Body of pancreas (tissue), 4 donors: ENCODE measurements at places on chromosomes 13 and 19.

DNA sequence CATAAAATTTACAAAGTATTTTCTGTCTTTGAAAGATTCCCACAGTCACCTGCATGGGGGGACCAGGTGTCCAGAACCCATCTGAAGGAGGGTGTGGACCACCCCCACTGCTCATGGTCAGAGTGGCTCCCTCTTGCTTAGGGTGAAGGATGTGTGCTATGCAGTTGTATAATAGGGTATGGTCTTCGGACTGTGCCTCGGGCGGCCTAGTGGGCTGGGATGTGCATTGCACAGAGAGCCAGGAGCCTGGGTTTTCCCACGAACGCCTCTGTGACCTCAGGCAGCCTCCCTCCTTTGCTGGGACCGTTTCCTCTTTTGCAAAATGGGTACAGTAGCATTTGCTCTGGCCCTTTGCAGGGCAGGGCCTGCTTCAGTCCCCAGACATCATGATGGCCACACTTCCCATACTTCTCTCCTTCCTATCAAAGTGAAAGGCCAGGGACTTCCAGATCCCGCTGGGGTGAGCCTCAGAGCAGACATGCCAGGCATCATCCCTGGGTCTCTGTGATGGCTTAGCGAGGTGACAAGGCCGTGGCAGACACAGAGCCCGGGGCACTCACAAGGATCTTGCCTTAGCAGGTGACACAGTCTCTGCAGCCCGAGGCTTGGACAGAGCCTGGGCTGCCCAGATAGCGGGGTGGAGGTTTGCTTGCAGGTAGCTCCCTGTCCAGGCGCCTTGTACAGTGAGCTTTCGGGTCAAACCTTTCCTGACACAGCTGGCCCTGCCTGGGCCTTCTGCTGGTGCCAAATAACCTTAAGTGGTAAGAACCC lies 59.4 kb upstream of the ZNF536 start:
- no peaks in the 10 kb centered on the region for H3K36me3 ChIP-seq
- no peak overlapping the region for H3K4me3 ChIP-seq
- H3K27ac ChIP-seq = no peak overlapping the region
- DNase-seq = no peak

DNA sequence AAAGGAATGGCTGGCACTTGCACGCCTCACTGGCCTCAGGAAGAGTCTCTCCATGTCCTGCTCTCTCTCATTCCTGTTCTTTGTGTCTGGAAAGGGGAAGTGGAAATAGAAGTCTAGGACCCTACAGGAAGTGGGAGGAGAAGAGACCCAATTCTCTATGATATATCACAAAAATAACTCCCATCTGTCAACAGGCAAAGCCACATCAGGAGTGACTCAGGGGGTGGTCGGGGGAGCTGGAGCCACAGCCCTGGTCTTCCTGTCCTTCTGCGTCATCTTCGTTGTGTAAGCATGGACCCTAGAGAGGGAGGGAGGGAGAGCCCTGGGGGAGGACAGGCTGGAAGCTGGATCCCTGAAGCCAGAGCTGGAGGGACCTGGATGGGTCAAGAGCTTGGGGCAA lies 3.0 kb downstream of the SIGLEC9 start:
- no peaks in the 10 kb centered on the region for H3K27me3 ChIP-seq
- H3K4me3 ChIP-seq = no peak overlapping the region
- DNase-seq = no peak
- no peak overlapping the region for H3K27ac ChIP-seq
- H3K36me3 ChIP-seq = no peaks in the 10 kb centered on the region

- no peak overlapping the region for H3K27ac ChIP-seq
- H3K36me3 ChIP-seq = no peaks in the 10 kb centered on the region
- H3K4me3 ChIP-seq = no peak overlapping the region
- H3K4me1 ChIP-seq = peaks cover 55% of the 10 kb centered on the region
Measured at GRCh38 chr19:1837625-1838105, 10.6 kb downstream of the REXO1 start.

DNA sequence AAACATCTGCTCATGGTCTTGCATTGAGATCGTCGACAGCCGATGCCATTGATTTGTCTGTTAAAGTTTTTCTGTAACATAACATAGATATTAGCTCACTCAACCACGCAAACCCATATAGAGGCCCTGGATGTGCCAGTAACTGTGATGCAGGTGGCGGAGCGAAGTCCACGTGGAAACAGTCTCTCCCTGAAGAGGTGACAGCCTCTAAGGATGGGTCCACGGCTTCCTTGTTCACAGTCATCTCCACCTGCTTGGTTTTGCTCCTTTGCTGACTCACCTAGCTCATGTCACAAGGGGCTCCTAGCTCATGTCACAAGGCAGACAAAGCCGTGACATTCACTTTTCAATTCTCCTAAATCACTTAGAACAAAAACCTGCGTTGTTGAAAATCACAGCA lies 42.4 kb upstream of the FARP1 start:
- H3K27ac ChIP-seq = no peak overlapping the region
- no peak overlapping the region for H3K4me3 ChIP-seq
- DNase-seq = no peak
- H3K27me3 ChIP-seq = no peaks in the 10 kb centered on the region
- no peaks in the 10 kb centered on the region for H3K36me3 ChIP-seq

DNA sequence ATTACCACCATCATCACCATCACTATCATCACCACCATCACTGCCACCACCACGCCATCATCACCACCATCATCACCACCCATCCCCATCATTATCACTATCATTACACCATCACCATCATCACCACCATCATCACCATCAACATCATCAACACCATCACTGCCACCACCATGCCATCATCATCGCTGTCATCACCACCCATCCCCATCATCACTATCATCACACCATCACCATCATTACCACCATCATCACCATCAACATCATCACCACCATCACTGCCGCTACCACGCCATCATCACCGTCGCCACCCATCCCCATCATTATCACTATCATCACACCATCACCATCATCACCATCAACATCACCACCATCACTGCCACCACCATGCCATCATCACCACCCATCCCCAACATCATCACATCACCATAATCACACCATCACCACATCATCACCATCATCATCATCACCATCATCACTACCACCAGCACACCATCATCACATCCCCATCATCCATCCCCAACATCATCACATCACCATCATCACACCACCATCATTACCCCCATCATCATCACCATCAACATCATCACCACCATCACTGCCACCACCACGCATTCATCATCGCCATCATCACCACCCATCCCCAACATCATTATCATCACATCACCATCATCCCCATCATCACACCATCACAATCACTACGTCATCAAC lies 61.7 kb downstream of the TUBGCP3 start:
- H3K4me1 ChIP-seq = no peaks in the 10 kb centered on the region
- H3K4me3 ChIP-seq = no peak overlapping the region
- no peak for DNase-seq
- H3K36me3 ChIP-seq = no peaks in the 10 kb centered on the region
- H3K27me3 ChIP-seq = no peaks in the 10 kb centered on the region

DNA sequence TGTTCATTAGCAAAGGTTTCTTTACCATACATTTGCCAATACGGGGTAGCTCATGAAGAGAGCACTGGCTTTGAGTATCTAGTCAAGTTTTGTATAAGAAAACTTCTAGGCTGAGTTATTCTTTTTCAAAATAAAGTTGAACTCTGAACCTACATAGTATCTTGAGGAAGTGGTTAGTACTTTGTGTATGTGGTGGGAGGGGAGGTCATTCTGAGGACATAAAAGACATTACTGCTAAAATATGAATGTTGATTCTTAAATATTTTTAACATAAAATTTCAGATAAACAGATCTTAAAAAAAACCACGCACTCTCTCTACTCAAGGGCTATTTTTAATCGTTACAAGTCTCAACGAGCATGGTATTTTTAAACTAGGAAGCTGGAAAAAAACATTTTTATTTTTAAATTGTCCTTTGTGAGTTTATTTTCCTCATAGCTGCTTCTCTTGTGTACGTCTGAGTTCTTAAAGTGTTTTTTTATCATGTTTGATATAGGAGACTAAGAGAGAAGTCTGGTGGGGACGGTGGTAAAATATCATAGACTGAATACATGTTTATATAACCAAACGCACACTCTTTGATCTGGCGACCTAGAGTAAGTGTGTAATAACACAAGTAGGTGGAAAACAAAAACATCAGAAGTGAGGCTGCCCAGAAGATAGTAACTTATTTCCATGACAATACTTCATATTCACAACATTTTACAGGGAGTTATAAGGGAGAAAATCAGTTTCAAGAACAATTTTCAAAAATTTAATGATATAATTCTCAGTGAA lies 118.0 kb upstream of the POSTN start:
- H3K4me1 ChIP-seq = no peaks in the 10 kb centered on the region
- no peaks in the 10 kb centered on the region for H3K36me3 ChIP-seq
- H3K4me3 ChIP-seq = no peak overlapping the region
- no peak overlapping the region for H3K27ac ChIP-seq

DNA sequence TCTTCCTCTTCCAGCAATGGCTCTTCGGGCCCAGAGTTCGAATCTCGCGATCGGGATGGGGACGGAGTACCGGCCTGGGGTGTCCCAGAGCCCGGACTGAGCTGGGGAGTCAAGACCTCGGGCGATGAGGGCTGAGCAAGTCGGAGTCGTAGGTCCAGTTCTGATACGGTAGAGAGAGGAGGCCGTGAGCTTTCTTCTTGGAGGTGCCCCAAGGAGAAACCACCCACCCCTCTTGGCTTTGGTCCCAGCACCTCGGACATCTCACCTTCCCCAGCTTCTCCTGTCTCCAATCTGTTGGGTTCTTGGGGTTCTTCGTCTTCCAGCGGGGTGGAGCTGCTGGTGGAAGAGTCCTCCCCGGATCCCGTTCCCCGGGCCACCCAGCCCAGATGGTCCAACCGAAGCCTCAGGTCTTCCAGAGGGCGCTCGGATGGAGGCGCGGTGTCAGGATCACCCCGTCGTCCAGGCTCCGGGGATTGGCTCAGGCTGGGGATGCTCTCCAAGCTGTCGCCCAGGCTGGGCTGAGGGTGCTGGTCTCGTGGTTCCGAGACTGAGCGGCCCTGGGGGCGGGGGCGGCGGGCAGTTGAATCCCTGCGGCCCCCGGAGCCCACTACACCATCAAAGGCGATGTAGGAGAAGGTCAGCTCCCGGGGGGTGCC lies 2.5 kb downstream of the RTN2 start:
- no peaks in the 10 kb centered on the region for H3K27me3 ChIP-seq
- no peak for DNase-seq
- no peak overlapping the region for H3K4me3 ChIP-seq
- H3K27ac ChIP-seq = no peak overlapping the region
- peaks cover 32% of the 10 kb centered on the region for H3K4me1 ChIP-seq

DNA sequence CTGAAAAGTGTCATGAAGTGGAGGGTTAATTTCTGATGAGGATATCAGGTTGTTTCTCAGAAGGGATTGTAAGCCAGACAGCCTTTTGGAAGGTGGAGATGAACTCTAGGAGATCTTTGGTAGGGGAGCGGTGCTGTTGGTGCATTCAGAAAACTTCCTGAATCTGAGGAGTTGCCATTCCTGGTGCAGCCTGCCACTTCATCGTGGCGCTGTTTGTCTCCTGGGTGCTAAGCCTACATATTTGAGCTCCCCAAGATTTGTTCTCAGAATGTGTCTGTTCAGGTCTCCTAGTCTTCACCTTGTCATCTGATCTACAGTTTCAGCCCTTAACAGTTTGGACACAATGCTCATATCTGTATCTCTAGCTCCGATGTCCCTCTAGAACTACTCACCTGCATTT lies 285.6 kb downstream of the MTUS2 start:
- H3K4me1 ChIP-seq = no peaks in the 10 kb centered on the region
- no peak overlapping the region for H3K27ac ChIP-seq
- H3K4me3 ChIP-seq = no peak overlapping the region
- no peaks in the 10 kb centered on the region for H3K36me3 ChIP-seq
- DNase-seq = no peak

DNA sequence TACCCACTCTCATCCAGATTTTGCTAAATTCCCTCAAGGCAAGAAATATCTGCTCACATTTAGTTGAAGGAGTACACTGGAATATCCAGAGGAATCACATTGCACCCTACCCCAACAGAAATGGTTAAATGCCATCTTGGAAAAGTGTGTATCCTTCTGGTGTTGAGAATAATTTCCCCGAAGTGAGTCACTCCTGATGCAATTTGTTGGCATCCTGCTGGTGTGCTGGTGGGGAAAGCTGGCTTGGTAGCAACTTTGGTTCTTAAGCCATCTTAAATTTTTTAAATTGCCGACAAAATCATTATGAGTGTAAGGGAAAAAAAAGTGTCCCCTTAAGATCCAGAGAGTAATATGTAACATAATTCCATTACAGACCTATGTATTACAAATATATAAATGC lies 337.3 kb upstream of the DACH1 start:
- no peaks in the 10 kb centered on the region for H3K36me3 ChIP-seq
- no peaks in the 10 kb centered on the region for H3K27me3 ChIP-seq
- no peak overlapping the region for H3K27ac ChIP-seq
- no peak for DNase-seq
- H3K4me1 ChIP-seq = peaks cover under 1% of the 10 kb centered on the region
- no peak overlapping the region for H3K4me3 ChIP-seq

- no peaks in the 10 kb centered on the region for H3K4me1 ChIP-seq
- no peak overlapping the region for H3K27ac ChIP-seq
- DNase-seq = no peak
- H3K4me3 ChIP-seq = no peak overlapping the region
Measured at GRCh38 chr13:34013061-34013460, 195.1 kb downstream of the RFC3 start.

GRCh38 chr19:55157064-55157908 lies at the start of gene TNNI3:
Gene TNNI3 (minus strand): TSS chr19:55157732. CDS start chr19:55157589, 143 bp downstream.
- H3K4me3 ChIP-seq = no peak within 1 kb of the TSS
- H3K36me3 ChIP-seq = no peaks in the 10 kb centered on the region
- DNase-seq = no peak
- H3K27me3 ChIP-seq = peaks cover 33% of the 10 kb centered on the region
- H3K27ac ChIP-seq = no peak within 1 kb of the TSS

GRCh38 chr13:78238911-78239310 lies 320.3 kb upstream of the EDNRB start:
- no peaks in the 10 kb centered on the region for H3K4me1 ChIP-seq
- DNase-seq = no peak
- no peaks in the 10 kb centered on the region for H3K36me3 ChIP-seq
- H3K27ac ChIP-seq = no peak overlapping the region

GRCh38 chr13:53743906-53744305 lies 715.3 kb downstream of the OLFM4 start:
- H3K4me1 ChIP-seq = no peaks in the 10 kb centered on the region
- no peak overlapping the region for H3K27ac ChIP-seq
- no peaks in the 10 kb centered on the region for H3K36me3 ChIP-seq
- H3K27me3 ChIP-seq = no peaks in the 10 kb centered on the region
- DNase-seq = no peak
- no peak overlapping the region for H3K4me3 ChIP-seq

GRCh38 chr13:43016226-43016625 lies 7.2 kb upstream of the DNAJC15 start:
- H3K27me3 ChIP-seq = no peaks in the 10 kb centered on the region
- H3K4me1 ChIP-seq = no peaks in the 10 kb centered on the region
- no peak overlapping the region for H3K27ac ChIP-seq
- no peaks in the 10 kb centered on the region for H3K36me3 ChIP-seq

DNA sequence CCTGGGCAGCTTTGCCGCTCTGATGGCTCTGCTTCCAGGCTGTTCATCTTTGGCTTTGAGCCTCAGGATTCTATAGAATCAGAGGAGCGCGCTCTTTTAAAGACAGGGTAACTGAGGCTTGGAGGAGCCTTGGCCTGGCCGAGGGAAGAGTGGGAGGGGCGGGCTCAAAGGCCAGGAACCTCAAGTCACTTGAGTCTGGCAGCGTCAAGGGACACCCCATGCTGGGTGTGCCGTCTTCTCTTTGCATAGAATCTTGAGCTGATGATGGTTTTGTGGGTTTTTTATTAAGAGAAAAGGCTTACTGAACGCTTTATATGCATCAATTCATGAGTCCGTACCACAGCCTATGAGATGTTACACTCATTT lies 1.1 kb downstream of the PGLS start:
- H3K4me1 ChIP-seq = peaks cover 33% of the 10 kb centered on the region
- H3K27ac ChIP-seq = peak overlapping the region; percentile 100
- H3K27me3 ChIP-seq = no peaks in the 10 kb centered on the region
- H3K4me3 ChIP-seq = peak overlapping the region; percentile 87
- DNase-seq = no peak
